ENCODE measurements at places on chromosomes 1 and 21.

DNA sequence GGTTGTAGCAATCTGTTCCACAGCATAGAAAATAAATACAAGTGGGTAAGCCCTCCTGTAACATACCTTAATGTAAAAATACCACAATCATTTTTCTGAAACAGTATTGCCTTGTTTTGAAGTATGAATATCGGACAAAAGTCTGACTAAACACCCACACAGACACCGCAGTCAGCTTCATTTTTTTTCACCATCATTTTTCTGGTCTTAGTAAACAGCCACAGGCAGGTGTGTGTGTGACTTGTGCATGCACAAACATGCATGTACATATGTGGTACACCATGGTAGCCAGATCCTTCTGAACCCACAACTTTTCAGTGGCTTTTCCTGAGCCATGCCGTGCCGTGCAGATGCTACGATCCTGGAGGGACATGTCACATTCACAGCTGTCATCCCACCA, 261.7 kb downstream of the PCP4 start:
- DNase-seq = no peak

- DNase-seq = no peak
These were observed 153.4 kb downstream of the ETS2 start for GRCh38 chr21:38958940-38959691.

DNA sequence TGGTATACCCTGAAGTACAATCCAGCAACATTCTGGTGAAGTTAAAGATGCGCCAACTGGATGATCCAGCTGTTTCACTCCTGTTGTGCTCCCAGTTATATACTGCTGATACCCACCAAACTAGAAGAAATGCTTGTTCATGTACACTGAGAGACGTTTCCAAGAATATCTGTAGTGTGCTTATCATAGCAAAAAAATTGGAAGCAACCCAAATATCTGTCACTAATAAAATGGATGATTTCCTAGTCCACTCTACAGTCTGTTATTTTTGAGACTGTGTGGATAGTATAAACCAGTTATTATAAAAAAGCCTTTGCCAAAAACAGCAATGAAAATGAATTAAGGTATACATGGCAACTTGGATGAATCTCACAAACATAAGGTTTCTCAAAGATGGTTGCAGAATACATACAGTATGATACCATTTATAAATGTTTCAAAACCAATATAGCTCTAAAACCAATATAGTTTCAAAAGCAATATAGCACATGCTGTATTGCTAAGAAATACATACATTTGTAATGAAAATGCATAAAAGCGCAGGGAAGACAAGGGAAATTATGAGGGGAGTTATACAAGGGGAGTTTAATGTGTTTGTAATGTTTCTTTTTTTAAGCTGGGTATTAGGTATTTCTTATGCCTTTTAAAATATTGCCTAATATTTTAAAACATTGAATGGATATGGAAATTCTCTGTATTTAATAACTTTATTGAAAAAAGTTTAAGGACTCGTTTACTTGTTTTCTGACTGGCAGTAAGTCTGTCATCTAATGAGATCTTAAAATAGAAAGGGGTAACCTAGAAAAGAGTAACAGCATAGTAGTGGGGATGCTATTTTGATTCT, 36.5 kb downstream of the GPSM2 start:
- no peak for DNase-seq

DNA sequence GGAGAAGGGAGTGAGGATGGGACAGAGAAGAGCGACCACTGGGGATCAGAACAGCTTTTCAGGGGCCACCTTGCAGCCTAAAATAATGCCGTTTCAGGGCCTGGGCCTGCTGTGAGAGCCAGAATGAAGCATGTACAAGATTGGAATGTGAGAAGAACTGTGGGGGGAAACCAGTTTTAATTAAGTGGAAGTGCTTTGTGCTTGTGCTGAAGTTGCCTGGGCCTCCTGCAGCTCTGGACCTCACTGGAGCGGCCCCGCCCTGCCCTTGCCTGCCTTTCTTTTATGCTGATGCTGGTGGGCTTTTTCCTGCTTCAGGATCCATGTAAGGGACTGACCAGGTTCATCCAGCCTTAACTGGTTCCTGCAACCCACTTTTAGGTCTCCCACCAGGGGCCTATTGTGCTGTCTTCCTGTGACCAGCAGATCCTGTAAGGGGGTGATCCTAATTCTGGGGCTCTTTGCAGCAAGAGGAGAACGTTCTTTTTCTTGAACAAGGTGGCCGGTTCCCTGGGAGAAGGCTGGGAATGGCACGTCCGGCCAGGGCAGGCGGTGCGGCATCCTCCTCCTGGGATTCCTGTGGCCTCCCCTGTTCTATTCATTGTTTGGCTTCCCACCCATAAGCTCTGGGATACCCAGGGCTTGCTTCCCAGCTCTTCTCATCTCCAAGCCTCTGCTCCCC, 3.2 kb downstream of the C1orf226 start:
- no peak for DNase-seq

DNA sequence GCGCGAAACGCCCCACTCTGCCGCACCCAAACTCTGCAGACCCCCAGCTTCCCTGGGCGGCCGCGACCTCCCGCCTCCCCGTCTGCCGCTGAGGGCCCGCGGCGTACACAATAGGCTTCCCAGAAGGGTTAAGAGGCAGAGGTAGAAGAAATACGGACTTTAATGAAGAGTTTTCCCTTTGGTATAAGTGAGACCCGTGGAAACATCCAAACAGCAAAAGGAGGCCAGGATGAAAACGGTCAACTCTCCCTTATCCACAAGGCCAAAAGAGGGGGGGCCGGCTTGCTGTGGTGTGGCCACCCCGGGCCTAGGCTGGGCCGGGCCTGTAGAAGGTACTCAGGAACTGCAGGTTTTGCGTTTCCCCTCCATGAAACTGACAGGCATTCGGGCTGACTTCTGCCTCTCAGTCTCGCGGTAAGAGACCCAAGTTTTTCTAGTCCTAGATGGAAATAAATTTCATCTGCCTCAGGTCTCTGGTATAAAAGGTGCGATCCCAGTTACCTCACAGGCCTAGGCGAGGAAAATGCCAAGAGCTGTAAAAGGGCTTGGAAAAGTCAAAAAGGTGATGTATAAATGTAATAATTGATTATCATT, 671 bp upstream of the PYGO2 start:
- no peak for DNase-seq

- DNase-seq = no peak
These were observed 21.7 kb upstream of the SHCBP1L start for GRCh38 chr1:182974506-182975191.

- DNase-seq = no peak
These were observed 1014.5 kb downstream of the BRINP3 start for GRCh38 chr1:189463166-189463565.

GRCh38 chr1:40710581-40711315, 19.2 kb downstream of the NFYC start:
- DNase-seq = no peak

GRCh38 chr1:45348020-45348419, 7.8 kb upstream of the MUTYH start:
- DNase-seq = no peak

DNA sequence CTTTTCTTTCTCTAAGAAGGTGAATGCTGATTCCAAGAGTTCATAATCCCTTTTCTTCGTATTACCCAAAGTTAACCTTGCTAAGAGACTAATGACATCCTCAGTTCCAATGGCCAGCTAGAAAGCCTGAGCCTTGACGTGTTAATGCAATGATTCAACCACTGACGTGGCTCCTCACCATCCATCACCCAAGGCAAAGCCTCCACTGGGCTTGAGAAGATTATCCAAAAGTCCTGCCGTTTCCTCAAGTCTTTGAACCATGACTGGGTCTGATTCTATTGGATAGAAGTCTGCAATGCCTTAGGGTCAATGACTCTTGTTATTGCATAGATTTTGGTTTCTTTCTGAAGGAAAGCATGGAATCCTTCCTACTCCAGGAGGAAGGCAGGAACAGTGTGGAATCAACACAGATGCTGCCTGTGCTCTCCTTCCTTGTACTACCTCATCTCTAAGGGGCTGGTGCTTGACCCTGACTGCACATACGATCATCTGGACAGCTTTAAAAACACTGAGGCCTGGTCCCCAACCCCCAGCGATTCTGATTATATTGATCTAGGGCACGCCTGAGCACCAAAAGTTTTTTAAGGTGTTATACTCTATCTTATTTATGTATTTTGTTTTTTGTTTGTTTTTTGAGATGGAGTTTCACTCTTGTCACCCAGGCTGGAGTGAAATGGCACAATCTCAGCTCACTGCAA, 69.3 kb upstream of the ANGPTL1 start:
- no peak for DNase-seq

DNA sequence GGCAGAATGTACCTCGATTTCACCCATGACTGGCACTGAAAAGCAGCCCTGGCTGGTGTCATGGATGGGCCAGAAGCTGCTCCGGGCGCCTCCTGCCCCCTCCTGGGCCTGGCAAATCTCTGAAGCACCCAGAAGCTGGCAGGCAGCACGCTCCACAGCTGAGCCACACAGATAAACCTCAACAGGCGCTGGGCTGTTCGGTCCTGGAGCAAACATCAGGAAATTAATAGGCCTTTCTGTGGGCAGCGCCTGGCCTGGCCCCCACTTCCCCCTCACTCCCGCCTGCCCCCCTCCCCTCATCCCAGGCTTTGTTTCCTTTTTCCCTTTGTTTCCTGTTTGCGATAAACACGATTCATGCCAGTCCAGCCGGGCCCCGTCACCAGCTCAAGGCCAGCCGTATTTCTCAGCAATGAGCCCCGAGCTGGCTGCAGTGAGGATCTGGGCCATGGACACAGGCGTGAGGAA, 20.1 kb upstream of the DISP3 start:
- DNase-seq = no peak

All from femur (tissue), 1 donor.